ENCODE measurements at places on chromosomes 7 and 10.

DNA sequence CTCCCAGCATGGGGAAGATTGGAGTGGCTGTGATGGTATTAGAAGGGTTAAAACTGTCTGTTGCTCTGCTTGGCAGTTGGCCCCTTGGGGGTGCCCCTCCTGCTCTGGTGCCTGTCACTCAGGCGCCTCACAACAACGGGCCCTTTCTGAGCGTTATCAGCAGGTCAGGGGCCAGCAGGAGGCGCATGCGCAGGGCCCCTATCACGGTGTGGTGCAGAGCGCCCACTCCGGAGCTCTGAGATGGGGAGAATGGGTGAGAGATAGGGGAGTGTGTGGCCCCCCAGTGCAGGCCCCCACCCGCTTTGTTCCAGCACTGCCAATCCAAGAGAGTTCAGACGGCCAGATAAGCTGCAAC is 24.8 kb downstream of the GBX1 start:
- no peak for DNase-seq

DNA sequence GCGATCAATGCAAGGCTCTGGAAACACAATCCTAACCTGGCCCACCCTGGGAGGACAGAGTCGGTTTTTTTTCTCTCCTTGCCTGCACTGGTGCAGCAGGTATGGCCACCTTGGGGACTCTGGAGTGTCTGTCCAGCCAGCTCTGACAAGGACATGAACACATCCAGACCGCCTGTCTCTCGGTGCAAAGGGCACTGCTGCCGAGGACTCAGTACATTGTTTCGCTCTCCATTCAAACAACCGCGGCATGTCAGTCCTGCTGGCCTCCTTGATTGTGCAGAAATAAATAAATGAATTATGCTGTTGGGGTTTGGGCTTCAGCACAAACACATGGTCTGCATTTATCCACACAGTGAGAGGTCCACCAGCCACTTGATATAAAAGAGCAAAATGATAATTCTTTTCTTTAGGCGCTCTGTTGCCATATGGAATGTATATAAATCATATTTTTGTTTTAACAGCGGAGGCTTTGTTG is 565.2 kb downstream of the KCNMA1 start:
- DNase-seq, result no peak

DNA sequence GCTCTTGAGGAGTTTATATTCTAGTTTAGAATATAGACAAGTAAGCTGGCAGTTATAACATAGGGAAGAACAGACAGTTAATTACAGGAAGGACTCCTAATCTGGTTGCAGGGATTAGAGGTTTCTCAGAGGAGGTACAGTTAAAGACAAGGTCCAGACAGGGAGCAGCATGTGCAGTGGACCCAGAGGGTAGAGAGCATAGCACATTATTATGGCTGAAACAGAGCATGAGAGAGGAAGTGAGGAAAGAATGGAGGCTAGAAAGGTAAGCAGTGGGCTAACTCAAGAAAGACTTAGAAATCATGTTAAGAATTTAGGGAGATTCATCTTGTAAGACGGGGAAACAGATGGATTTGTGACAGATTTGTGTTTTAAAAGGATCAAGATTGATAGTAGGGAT is 9.7 kb downstream of the MIOS start:
- no peak for DNase-seq

GRCh38 chr7:28408960-28409715 is 3.2 kb upstream of the CREB5 start:
- DNase-seq, result peak; percentile 91

DNA sequence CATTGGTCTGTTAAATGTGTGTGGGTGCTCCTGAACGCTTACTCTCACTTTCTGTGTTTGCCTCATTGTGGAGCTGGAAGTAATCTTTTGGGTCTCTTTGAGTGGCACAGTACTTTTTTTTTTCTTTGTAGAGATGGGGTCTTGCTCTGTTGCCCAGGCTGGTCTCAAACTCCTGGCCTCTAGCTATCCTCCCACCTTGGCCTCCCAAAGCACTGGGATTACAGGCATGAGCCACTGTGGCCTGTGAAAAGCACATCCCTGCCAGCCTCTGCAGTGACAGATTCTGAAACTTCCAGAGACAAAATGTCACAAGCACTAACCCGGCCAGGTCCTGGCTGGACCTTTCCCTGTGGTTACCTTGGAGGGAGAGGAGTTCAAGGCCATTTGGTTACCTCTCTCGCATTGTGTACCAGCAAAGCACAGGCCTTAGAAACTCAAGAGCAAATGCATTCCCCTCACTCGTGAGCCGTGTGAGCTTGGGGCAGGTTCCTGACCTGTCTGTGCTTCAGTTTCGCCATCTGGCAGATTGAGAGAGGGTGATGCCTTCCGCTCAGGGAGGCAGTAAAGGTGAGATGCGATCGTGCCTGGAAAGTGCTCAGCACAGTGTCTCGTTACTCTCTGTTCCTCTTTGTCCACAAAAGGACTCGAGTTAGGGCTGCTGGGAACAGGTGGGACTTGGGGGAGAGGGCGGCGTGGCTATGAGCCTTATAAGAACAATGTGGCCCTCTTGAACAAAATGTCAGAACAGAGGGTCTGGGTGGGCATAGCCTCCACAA is 72.6 kb upstream of the SEPHS1 start:
- DNase-seq, result no peak

- no peak for DNase-seq
Observed at GRCh38 chr10:71821909-71822763, 28.9 kb downstream of the PSAP start.

GRCh38 chr7:138127996-138128395 is 51.7 kb downstream of the AKR1D1 start:
- DNase-seq, result no peak

DNA sequence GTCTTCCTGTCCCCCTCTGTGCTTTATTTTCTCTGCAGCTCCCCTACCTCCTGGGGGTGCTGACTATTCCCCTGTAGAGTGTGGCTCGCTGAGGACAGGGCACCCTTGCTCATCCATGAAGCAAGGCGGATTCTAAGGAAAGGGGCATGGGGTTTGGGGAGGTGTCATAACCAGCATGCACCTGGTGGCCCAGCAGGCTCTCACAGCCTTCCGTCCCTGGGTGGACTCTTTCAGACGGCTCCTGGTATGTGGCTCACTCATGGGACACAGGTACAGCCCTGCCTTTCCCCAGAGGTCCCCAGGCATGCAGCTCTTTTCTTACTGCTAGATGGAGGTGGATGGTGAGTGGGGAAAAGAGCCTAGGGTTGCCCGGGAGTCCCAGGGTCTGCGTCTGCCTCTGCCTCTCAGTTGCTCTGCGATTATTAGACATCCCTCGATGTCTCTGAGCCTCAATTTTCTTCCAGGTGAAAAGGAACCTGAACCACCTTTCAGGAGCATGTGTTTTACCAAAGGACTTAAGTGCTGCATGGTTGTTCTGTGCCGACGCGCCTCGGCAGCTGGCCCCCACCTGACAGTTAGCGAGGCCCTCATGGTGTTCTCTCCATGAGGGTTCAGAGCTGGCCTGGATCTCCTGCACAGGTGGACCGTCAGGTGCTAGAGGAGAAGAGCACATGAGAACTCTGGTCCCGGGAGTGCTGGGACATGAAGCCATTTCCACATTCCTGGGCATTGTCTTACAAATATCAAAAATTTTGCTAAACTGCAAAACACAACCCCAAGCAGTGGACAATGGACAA is 172.5 kb upstream of the SHH start:
- DNase-seq, result no peak

- DNase-seq, result no peak
Observed at GRCh38 chr7:21361413-21362125, 66.3 kb upstream of the SP4 start.

GRCh38 chr10:50447691-50448090 is 176.1 kb downstream of the SGMS1 start:
- no peak for DNase-seq

- no peak for DNase-seq
Observed at GRCh38 chr10:79305515-79305914, 41.8 kb upstream of the PPIF start.

DNA sequence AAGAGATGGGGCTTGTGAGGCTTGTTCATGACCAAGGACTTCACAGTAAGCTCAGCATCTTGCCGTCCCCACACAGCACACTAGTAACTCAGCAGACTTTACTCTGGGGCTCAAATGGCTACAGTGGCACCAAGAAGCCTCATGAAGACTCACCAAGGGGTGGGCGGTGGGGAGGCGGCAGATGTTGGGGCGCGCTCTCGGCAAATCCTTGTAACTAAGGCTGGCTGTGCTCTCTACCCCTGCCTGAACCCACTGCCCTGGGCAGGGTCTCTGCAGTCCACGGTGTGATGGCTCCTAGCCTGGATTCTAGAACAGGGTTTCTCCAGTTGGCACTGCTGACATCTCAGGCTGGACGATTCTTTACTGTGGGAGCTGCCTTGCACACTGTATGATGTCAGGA is 12.4 kb upstream of the SMARCD3 start:
- DNase-seq, result no peak

DNA sequence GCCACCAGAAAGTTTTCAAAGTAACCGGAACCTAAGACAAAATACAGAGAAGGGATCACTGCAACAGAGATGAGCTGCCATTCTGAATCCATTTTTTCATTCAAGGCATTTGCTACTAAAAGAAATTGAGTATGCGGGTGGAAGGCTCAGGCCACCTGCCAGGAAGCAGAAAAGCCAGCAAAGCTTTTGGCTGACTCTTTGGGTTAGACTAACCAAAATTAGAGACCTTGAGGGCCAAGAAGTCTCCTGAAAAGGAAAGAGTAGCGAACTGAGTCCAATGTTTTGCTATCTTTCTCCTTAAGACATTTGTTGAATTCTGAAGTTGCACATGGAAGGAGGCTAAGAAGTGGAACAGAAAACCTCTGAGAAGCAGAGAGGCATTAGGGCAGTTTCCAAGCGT is 79.0 kb downstream of the FAS start:
- DNase-seq, result no peak

GRCh38 chr10:29056729-29057128 is 232.1 kb upstream of the LYZL1 start:
- DNase-seq, result no peak

DNA sequence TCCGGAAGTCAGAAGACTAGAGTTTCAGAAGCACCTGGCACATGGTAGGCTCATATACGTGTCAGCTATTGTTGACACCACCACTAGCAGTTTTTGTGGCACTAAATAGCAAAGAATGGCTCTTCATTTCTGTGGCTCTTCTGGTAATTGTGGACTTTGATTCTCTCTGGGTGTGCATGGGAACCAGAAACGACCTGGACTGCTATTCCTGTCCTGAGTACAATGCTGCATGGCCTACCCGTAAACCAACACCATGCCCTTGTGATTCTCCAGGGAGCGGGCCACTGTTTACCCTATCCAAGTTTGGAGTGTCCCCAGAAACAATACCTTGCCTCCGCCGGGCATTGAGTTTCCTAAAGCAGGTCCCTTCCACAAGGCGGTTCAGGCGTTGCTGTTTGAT is 162.9 kb upstream of the AOAH start:
- DNase-seq, result no peak

DNA sequence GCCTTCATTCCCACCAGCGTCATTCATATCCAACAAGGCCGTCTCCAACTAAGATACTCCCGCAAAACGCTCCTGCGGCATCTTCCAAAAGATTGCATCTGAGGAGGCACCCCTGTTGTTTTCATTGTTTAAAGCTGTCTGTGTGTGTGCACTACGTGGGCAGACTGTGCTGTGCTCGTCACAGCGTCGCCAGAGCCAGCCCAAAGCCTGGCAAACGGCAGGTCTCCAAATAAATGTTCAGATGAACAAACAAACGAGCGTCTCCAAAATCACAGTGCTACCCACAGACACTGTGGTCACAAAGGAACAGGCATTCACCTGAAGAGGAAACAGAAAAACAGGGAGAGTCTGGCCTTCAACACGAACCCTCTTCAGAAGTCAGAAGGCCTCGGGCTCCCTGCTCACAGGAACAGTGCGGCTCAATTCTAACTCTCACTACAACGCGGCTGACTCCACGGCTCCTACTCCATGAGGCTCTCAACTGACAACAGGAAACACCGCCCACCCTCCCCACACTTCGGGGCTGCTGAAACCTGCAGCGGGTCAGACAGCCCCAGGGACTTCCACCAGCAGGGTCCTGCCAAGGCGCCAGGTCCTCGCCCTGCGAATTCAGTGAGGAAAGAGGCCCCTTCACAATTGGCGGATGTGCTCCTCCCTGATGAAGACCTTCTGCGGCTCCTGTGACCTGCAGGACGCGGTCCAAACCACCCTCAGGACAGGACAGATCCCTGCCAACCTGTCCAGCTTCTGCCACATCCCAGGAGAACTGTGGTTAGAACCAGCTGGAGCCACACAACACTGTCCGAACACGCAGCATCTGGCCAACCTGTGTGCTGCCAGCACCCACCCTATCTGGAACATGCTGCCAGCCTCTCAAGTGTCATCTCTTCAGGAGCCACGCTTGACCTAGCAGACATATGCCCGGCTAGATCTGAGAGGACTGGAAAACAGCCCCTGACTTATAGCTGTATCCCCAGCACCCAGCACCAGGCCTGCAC is 36.1 kb downstream of the MAD1L1 start:
- no peak for DNase-seq

GRCh38 chr10:25641595-25641994 is 292.4 kb upstream of the MYO3A start:
- no peak for DNase-seq

- DNase-seq, result no peak
Observed at GRCh38 chr10:121741248-121741792, 143.1 kb upstream of the FGFR2 start.

DNA sequence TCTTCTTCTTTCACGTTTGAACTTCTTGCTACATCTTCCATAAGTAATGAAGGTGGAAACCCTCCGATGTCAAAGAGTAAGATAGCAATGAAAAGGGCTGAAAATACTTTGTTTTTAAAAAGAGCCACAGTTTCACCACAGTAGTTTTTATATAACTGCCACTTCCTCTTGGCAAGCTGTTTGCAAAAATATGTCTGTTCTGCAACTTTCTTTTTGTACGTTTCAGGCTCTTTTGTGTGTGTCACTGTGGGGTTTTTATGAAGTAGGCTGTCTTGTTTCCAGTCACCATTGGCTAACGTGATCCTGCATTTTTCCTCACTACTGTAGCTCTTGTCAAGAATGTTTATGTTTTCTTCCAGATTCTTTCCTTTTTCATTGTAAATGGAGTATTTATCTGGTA is 55.6 kb downstream of the SLC16A9 start:
- DNase-seq, result no peak

GRCh38 chr10:72736176-72736827 is 44.4 kb downstream of the MCU start:
- DNase-seq, result no peak

GRCh38 chr10:120607016-120607709 is 150.1 kb downstream of the PLPP4 start:
- DNase-seq, result no peak

DNA sequence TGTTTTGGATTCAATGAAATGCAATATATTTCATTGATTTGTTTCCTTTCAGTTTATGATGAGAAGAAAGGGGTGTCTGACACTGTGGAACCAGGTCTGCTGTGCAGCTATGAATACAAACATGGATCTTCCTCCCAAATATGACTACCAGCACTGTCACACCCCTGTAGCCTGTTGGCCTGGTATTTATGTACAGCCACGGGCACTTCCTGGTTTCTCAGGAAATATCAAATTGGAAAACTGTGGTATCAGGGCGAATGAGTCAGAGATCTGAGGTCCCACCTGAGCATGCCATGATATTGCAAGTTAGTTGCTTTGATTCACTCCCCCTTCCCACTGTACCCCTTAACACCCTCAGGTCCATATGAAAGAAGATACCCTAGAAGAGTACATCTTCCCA is 87.8 kb downstream of the DNMBP start:
- no peak for DNase-seq
